HCEC 1CT (cell line): ENCODE measurements at places on chromosomes 6 and 20.
A peak's percentile ranks its signal among the peaks of the same experiment; 100 is the strongest.

DNA sequence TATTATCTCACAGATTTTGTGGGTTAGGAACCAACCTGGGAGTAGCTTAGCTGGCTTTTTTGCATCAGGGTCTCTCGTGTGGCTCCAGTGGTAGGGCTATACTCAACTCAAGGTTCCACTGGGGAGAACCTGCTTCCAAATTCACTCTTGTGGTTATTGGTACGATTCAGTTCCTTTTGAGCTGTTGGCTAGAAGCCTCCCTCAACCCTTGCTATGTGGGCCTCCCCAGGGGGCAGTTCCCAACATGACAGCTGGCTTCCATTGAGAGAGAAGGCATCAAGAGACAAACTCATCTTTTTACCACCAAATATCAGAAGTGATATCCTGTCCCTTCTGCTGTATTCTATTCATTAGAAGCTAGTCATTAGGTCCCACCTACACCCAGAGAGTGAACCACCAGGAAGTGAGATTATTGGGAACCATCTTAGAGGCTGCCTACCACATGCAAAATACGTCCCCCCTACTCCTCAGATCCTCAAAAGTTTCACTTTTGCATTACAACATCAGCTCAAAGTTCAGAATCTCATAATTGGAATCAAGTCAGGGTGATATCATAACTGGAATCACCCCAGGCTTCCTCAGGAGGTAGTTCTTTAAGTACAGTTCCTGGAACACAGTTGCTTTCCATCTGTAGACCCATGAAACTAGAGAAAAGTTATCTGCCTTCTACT, 30.9 kb downstream of the MKKS start:
- no peak for DNase-seq

- no peak for DNase-seq
Observed at GRCh38 chr20:49981218-49982071, 1.3 kb upstream of the SNAI1 start.

GRCh38 chr6:36691011-36691410, 6.6 kb upstream of the RAB44 start:
- no peak for DNase-seq

- peak; percentile 80 for DNase-seq
Observed at GRCh38 chr6:134810402-134810801, 139.5 kb downstream of the ALDH8A1 start.

GRCh38 chr6:88760091-88760490, 203.3 kb downstream of the RNGTT start:
- DNase-seq = no peak

- DNase-seq = no peak
Observed at GRCh38 chr20:10681494-10681893, 7.7 kb upstream of the JAG1 start.

GRCh38 chr6:90088009-90088408, 193.7 kb downstream of the GJA10 start:
- DNase-seq = peak; percentile 72

DNA sequence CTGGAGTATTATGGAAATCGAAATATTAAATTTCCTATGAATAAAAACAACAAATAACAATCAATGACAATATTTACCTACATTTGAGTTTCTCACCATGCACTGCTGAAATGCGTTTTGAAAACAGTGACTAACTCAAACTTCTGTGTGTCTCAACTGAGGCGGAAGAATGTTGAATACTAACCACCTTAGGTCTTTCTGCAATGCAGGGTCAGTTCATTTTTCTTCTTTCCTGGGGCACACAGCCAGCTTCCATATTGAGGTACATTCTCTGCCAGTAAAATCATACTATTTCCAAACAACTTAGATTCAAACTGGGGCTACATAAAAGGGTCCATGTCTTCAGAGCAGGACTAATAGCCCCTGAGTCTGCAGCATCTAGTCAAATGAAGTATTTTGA, 310.1 kb downstream of the UTRN start:
- no peak for DNase-seq

- DNase-seq = no peak
Observed at GRCh38 chr20:48129345-48129942, 344.2 kb upstream of the SULF2 start.

GRCh38 chr20:34150306-34151000, 38.4 kb upstream of the EIF2S2 start:
- no peak for DNase-seq

GRCh38 chr20:10648651-10649050, 25.1 kb downstream of the JAG1 start:
- DNase-seq = no peak

DNA sequence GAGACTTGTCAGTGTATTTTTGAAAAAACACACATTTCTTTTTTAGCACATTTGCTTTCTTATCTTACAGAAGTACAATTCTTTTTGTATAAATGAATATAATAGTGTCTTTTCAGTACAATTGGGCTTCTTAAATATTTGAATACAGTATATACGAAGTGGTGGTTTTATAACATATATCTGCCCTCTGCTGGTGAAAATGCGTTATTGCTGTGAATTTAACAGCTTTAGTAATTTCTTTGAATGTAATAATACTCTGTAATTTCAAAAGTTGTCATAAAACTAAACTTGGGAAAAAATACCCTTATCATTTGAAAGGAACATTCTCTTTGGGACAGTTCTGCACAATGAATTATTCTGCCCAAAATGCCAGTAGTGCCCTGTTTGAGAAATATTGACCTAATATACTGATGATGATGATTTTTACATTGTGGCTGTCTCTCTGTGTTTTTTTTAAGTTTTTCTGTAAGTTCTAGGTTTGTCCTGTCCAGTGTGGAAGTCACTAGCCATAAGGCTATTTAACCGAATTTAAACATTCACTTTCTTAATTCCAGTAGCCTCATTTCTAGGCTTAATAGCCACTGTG, 19.0 kb downstream of the SMAP1 start:
- peak; percentile 42 for DNase-seq

DNA sequence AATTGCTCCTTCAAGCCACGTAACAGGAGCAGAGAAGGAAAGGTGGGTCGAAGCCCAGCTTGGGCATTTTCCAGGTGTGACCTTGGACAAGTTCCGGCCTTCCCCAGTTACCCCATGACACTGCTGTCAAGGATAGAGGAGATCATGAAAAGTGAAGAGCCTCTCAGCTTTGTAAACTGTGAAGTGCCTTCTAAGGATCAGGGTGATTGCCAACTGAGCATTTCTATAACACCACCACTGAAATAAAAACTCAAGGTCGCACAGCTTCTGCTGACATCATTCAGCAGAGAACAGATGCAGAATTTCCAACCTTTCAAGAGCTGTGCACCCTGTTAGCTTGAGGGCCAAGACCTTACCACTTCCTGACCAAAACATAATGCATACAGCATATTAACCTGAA, 24.0 kb upstream of the ZMYND8 start:
- peak; percentile 21 for DNase-seq

DNA sequence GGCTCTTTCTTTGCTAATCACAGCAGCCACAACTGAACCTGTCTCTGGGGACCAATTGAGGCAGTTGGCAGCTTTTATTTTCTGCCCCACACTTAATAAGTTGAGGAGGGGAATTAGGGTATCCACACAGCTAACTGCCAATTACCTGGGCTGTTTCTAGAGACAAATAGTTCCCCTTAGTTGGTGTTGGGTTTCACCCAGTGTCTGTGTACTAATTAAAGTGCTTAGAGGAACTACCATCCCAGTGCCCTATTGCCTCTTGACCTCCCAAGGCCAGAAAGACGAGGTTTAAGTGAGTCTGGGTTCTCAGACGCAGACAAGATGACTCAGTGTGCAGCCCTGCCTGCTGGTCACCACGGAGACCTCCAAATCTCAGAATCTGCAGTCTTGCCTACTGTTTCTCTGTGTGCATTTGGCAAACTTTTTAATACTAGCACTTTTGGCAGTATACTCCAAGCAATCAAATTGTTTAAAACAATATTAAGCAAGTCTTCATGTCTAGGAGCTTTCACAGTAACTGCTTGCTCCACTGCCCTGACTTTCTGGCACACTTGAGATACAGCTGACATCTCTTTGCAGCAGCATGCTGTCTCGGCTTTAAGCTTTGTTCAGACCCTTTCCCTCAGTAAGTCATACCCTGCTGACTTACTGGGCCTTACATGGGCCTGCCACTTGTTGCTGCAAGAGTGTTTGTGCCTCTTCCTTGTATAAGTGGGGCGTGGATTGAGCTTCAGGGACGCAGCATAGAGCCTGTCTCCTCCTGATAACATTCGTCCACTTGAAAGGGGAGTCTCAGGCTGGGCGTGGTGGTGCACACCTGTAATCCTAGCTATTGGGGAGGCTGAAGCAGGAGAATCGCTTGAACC, 31.9 kb downstream of the STK35 start:
- DNase-seq = peak; percentile 60

DNA sequence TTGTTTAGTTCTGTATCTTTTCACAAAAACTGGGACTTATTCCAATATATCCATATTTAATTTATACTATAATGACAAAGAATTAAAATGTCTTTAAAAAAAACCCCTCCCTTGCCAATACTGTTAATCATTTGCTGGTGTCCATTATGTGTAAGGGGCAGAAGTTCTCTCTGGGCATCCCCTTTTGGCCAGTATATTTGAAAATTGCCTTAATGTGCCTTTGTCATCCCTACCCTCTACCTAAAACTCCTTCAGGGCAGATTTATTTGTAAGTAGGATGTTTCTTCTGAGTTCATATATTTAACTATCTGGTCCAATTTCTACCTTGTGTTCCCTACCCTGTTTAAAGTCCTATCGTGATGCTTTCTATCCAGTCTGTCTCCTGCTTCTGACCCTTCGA, 62.9 kb downstream of the ARHGAP18 start:
- no peak for DNase-seq

DNA sequence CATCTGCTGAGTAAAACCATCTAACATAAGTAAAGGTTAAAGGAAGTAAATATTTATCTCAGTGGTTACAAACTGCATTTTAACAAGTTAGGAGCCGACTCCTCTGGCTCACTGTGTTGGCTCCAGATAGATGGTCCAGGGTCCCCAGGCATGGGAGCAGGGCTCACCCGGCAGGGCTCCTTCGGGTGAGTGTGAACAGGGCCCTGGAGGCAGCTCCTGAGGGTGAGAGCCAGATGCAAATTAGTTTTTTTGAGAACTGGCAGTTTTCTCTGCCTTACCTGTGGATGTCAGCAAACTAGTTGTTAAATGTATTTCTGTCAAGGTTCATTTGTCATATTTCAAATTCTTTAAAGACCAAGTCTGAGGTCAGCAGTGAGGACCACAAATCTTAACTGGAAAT, 21.5 kb downstream of the TPBG start:
- DNase-seq = no peak

- DNase-seq = no peak
Observed at GRCh38 chr6:168361766-168362165, 42.2 kb upstream of the DACT2 start.

GRCh38 chr6:304833-305370, 12.6 kb downstream of the DUSP22 start:
- DNase-seq = no peak

GRCh38 chr6:129498541-129498940, 211.4 kb downstream of the ARHGAP18 start:
- peak; percentile 66 for DNase-seq

GRCh38 chr6:43717389-43717788, 29.8 kb upstream of the MRPS18A start:
- no peak for DNase-seq

- no peak for DNase-seq
Observed at GRCh38 chr6:138651491-138651890, 122.1 kb upstream of the CCDC28A start.

DNA sequence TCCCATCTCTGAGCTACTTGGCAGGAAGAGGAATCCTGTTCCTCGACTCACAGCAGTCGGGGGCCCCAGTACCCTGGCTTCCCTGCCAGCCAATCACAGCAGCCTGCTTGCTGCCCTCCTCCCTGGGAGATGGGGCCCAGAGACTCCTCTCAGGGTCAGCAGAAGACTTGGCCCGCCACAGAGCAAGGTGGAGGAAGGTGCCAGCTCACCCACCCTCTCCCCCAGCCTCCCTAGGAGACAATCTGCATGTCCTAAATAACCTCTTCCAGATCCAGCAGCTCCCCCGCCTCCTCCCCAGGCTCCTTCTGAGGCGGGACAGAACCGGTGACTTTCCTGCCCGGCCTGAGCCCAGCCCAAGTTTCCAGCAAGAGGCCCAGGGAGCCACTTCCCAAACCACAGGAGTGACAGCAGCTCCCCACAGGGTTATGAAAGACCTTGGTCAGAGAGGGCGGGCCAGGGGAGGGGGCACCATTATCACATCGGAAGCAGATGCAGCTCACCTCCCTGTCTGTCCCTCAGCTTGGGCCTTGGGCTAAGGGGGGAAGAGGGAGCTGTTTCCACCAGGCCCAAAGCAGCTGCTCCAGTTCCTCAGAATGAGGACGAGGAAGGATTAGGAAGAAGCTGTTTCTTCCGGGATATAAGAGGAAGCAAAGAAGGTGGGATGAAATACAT, 2.3 kb downstream of the CCND3 start:
- peak; percentile 48 for DNase-seq

- DNase-seq = no peak
Observed at GRCh38 chr6:116564921-116565872, 6.1 kb upstream of the RWDD1 start.

- DNase-seq = peak; percentile 81
Observed at GRCh38 chr6:36851149-36851614, 11.9 kb upstream of the CPNE5 start.

DNA sequence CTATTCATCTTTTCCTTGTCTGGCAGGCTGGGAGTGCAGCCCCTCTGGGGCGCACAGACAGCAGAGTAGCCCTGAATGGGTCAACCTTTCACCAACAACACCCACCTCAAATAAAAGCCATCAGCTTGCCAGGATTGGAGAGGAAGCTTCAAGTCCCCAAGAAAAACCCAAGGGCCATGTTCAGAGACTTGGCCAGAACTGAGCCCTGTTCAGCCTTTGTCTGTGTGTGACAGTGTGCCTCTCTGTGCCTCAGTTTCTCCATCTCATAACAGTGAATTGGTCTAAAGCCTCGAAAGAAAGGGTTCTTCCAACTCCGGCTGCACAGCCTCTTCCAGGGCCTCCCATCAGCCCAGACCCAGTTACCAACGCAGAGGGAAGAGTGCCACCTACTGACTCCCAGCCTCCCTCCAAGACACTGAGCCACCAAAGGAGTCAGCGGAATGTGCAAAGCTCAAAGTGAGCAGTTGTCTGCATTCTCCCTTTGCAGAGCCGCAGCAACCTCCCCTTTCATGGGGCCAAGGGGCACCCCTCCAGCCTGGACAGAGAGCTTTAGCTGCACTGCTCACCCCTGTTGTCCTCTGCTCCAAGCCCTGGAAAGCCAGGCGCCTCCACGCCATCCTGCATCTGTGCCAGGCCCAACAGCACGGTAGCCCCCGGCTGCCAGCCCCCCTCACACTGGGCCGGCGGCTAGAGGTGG, 82.7 kb upstream of the TOP1 start:
- DNase-seq = peak; percentile 24
